ENCODE measurements at places on chromosomes 1 and 21.

DNA sequence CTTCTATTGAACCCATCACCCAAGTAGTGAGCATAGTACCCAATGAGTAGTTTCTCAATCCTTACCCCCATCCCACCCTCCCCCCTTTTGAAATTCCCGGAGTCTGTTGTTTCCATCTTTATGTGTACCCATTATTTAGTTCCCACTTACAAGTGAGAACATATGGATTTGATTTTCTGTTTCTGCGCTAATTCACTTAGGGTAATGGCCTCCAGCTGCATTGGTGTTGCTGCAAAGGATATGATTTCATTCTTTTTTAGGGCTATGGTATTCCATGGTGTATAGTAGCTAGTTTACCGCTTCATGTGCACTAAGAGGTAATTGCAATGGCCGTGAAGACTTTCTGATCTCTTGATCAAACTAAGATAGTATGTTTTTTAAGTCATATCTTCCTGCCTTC, 107.5 kb upstream of the SERTAD4 start:
- no peak for DNase-seq

GRCh38 chr1:3034728-3035562, 13.7 kb downstream of the ACTRT2 start:
- no peak for DNase-seq

GRCh38 chr1:33726274-33726804, 137.5 kb upstream of the HMGB4 start:
- no peak for DNase-seq

DNA sequence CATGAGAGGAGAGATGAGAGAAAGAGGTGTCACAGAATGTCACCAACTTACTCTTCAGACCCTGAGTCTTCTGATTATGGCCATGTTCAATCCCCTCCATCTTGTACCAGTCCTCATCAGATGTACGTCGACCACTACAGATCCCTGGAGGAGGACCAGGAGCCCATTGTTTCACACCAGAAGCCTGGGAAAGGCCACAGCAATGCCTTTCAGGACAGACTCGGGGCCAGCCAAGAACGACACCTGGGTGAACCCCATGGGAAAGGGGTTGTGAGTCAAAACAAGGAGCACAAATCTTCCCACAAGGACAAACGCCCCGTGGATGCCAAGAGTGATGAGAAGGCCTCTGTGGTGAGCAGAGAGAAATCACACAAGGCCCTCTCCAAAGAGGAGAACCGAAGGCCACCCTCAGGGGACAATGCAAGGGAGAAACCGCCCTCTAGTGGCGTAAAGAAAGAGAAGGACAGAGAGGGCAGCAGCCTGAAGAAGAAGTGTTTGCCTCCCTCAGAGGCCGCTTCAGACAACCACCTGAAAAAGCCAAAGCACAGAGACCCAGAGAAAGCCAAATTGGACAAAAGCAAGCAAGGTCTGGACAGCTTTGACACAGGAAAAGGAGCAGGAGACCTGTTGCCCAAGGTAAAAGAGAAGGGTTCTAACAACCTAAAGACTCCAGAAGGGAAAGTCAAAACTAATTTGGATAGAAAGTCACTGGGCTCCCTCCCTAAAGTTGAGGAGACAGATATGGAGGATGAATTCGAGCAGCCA, 8.0 kb downstream of the ELOA start:
- DNase-seq, result peak; percentile 30

DNA sequence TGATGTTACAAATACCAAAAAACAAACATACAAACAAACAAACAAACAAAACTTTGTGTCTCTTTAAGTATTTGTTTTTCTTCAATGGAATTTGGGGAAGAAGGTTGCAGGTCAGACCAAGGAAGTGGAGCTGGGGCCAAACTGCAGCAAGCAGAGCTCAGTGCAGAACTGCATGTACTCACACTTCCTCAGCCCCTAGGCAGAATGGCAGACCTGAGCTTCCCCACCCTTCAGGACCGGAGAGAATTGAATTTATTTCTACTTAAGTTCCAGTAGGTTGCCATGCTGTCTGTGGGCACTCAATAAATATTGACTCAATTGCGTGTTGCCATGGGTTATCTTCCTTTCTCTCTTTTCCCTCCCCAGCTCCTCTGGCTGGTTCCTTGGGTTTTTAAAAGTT, 173.6 kb downstream of the PTGER3 start:
- DNase-seq, result no peak

GRCh38 chr1:201665036-201665435, 126.1 kb downstream of the NAV1 start:
- no peak for DNase-seq

- no peak for DNase-seq
Measured at GRCh38 chr1:224329484-224329841, 509 bp downstream of the NVL start.

DNA sequence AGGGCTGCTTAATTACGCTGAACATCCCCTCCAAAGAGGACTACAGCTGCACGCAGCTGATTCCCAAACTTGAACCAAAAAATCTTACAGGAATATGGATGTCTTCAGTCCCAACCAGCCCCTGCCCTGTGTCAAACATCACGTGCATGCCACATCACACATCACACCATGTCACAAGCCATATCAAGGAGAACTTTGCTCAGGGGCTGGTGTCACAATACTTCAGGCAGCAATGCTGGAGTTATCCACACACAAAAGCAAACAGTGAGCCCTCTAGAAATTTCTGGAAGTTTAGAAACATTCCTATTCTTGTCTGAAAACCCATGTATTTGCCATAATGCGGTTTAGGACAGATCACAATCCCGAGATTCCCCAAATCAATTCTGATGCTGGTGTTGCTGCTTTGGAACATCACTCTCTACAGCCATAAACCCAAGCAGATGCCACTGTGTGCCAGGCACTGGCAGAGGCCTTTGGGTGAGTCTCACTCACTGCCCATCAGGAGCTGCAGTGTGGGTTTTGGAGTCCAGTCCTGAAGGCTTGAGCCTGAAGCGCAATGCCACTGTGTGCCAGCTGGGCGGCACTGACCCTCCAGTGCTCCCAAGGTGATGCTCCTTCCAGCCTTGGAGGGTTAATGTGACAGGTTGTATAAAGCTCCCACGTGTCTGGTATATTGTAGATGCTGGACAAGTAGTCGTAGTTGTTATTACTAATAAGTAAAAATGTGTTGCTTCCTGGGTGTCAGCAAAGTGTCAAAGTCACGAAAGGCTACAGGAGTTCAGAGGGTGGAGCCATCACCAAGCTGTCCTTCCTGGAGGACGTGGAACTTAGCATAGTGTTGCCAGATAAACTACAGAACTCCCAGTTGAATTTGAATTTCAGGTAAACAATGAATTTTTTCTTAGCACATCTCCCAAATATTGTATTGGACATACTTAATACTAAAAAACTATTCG, 20.1 kb upstream of the EFNA1 start:
- no peak for DNase-seq

- DNase-seq, result peak; percentile 1
Measured at GRCh38 chr1:188089461-188089860, 1260.7 kb downstream of the PLA2G4A start.

GRCh38 chr21:34280389-34280795, 83.4 kb upstream of the KCNE2 start:
- DNase-seq, result peak; percentile 10

- DNase-seq, result no peak
Measured at GRCh38 chr1:44698138-44698537, 23.6 kb downstream of the ARMH1 start.

- no peak for DNase-seq
Measured at GRCh38 chr1:202857136-202857610, 31.8 kb downstream of the RABIF start.

- no peak for DNase-seq
Measured at GRCh38 chr21:27306206-27306605, 339.3 kb upstream of the ADAMTS5 start.

DNA sequence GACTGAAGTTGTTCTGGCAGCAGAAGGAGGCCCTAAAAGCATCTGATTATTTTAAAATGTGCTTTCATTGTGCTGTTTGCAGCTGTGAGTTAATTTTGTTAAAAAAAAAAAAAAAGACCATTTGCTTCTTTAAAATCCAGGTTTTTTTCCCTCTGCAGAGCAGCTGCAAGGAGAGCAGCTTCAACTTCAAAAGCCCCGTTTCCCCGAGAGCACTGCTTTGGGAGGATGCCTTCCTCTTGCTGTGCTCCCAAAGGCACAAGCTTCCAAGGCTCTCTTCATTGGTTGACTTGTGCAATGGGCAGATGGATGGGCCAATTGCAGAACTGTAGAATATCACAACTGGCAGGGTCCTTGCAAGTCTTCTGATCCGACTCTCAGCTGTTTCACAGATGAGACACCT, 459.2 kb upstream of the PKN2 start:
- no peak for DNase-seq

- no peak for DNase-seq
Measured at GRCh38 chr1:104084380-104084779, 334.7 kb downstream of the AMY1C start.

- DNase-seq, result no peak
Measured at GRCh38 chr1:229950020-229950419, 117.0 kb upstream of the GALNT2 start.

DNA sequence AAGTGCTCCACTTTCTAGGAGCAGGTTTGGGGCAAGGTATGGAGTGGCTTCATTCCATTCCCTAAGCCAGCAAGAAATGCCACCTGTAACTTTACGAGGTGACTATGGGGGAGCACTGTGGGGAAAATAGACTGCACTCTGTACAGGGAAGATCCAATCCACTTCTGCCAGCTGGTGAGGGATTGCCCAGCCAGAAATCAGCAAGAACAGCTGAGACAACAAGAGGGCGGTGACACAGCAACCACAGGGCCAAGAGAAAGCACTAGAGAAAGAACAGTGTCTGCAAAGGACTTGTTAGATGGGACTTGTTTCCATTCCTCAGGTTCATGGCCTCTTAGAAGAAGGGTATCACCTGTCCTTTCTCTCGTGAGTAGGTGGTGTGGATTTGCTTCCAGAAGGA, 19.6 kb downstream of the CAPN8 start:
- DNase-seq, result no peak

GRCh38 chr21:15060543-15061175, 4.1 kb downstream of the NRIP1 start:
- no peak for DNase-seq

- DNase-seq, result no peak
Measured at GRCh38 chr1:79899914-79900313, 893.4 kb upstream of the ADGRL4 start.

GRCh38 chr1:79792219-79792930, 785.8 kb upstream of the ADGRL4 start:
- no peak for DNase-seq

- DNase-seq, result no peak
Measured at GRCh38 chr1:226938903-226939437, 1.1 kb upstream of the COQ8A start.

- DNase-seq, result peak; percentile 80
Measured at GRCh38 chr1:167714439-167715156, 7.2 kb upstream of the MPZL1 start.

DNA sequence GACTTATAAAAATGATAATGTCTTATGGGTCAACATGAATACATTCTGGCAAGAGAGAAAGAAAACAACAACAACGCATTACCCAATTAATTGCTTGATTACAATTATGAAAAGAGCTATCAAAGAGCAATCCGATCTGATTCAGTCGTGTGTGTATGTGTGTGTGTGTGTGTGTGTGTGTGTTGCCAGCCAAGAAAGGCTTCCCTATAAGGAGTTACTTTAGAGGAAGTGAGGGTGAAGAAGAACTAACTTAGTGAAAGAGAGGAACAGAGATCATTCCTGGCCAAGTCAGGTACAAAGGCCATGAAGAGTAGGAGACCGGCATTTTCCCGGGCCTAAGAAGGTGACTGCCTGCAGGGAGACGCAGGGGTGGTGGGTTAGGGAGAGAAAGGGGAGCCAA, 9.4 kb downstream of the TMEM35B start:
- no peak for DNase-seq

GRCh38 chr21:35217504-35218060, 168.5 kb upstream of the RUNX1 start:
- no peak for DNase-seq

DNA sequence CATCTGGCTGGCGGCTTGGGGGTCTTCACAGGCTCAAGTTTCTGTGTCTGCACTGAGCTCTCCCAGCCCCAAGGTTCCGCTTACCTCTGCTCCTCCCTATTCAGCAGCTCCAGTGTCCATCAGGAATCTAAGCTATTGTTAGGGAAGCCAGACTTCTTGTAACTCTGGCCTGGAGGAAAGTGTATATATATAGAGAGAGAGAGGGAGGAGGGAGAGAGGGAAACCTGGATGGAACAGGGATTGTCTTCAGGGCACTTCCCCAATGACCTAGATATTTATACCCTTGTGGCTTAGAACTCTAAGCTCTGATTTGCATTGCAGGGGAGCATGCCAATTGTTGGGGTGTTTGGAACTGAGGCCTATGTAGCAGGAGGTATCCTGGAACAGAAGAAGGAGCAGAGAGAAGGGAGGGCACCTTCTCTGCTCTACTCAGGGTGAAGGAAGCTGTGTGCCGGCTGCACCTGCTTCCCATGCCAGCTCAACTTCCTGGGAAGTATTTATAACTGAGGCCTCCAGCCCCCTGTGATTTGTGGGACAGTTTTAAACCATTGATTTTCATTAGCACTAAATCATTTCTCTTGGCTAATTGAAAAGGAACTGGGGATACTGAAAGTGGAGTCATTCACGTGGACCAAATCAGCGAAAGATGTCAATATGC, 70.9 kb downstream of the NAV1 start:
- no peak for DNase-seq

GRCh38 chr1:22750685-22751051, 40.0 kb downstream of the EPHB2 start:
- DNase-seq, result no peak

- DNase-seq, result no peak
Measured at GRCh38 chr1:36953061-36953460, 81.3 kb downstream of the GRIK3 start.

DNA sequence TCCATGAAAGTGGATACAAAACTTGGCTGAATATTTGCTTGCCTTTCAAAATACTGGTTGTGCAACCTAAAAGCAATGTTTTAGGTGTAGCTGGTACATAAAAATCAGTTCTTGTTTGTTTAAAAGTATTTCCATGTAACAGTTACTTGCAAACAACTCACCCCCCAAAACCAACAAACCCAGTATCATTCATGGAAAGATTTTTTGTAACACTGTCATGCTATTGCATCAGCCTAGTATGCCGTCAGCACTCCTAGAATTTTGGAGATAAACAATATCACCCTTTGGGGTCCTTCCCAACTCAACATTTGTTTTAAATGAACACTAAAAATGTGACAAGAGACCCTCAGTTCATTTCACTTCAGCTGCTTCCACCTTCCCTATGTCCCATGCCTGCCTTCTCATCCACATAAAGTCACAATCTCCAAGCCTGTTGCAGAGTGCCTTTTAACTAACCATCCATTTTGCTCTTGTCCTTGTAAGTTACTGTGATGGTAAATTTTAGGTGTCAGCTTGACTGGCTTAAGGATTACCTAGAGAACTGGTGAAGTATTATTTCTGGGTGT, 425.3 kb downstream of the DUSP10 start:
- DNase-seq, result no peak

- DNase-seq, result no peak
Measured at GRCh38 chr1:167499664-167500101, 18.6 kb downstream of the CD247 start.

DNA sequence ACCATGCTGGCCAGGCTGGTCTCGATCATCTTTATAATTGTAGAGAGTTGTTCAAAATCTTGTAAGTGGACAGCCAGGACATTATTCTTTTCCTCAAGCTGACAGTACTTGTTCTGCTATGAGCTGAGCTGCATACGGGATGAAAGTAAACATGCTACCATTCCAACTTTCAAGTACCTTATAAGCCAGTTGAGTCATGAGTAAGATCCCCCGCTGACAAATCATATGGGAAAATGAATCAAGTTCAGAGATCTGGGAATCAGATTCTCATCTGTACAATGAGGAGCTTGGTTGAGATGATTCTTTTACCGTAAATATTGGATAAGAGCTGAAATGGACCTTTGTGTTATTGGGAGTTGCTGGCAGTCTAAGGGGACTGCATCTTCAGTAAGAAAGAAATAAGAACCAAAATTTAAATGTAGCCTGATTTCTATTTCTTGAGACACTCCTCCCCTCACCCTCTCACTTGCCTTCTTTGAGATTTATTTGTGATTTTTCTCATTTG, 62.7 kb downstream of the CENPF start:
- DNase-seq, result no peak

Data from renal pelvis (tissue), 12 donors.